Activated CD4-positive, alpha-beta memory T cell treated with anti-CD3 and anti-CD28 coated beads for 36 hours (primary cell): ENCODE measurements at places on chromosomes 11 and 22. TPM values are rescaled to one million over a fixed set of nuclear protein-coding genes. Genes with fewer than 3 reads are reported as not detected.

DNA sequence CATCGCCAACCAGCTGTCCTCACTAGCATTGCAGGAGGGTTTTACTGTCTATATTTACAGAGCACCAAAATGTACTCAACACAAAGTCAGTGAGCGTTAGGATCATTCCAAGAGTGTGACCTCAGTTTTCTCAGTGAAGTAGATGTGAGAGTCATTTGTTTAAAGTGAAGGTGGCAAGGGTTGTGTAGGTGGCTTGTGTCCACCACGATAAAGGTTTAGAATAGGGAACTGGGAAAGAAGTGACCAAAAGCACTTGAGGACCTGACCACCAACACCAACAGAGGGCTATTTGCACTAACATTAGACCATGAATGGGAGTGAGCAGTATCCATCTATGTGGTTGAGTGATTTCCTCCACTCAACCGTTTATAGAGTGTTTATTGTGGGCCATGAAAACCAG, 152.5 kb upstream of the POU2AF2 start:
- no peak for DNase-seq

GRCh38 chr11:79087961-79088318, 352.9 kb downstream of the TENM4 start:
- DNase-seq: no peak

- DNase-seq: no peak
These were observed 34.1 kb upstream of the PARVB start for GRCh38 chr22:43990044-43990443.

The SLN gene
- total RNA-seq: not detected

The SOX6 gene
- not detected for total RNA-seq

The CHRM1 gene
- not detected for total RNA-seq

GRCh38 chr22:23693979-23694680, 3.3 kb downstream of the RGL4 start:
- no peak for DNase-seq

The RBM4B gene
- 10.9 TPM for total RNA-seq

The FGF3 gene
- not detected for total RNA-seq

The RTN4R gene
- 3.1 TPM for total RNA-seq

- DNase-seq: no peak
These were observed 22.8 kb upstream of the PICK1 start for GRCh38 chr22:38034278-38034882.

The RFPL2 gene
- total RNA-seq: 0.53 TPM
